Skeletal muscle cell (primary cell): ENCODE measurements at places on chromosomes 3 and 15.

DNA sequence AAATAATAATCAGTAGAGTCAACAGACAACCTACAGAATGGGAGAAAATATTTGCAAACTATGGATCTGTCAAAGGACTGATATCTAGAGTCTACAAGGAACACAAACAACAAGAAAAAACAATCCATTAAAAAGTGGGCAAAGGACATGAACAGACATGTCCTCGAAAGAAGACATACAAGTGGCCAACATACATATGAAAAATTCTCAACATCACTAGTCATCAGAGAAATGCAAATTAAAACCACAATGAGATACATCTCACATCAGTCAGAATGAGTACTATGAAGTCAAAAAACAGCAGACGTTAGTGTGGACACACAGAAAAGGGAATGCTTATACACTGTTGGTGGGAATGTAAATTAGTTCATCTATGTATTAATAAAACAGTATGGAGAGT lies 33.7 kb downstream of the SLC2A2 start:
- DNase-seq, result no peak

DNA sequence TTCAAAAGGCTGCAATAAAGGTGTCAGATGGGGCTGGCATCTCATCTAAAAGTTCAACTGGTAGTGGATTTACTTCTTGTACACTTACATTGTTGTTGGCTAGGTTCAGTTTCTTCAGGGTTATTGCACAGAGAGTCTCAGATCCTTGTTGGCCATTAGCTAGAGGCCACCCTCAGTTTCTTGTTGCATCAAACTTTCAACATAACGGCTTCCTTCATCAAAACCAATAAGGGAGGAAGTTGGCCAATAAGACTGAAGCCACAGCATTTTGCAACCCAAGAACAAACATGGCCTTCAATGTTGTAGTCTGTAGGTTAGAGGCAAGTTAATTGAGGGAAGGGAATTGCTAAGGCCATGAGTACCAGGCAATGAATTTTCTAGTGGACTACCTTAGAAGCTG lies 218.0 kb downstream of the ZBBX start:
- DNase-seq, result no peak

DNA sequence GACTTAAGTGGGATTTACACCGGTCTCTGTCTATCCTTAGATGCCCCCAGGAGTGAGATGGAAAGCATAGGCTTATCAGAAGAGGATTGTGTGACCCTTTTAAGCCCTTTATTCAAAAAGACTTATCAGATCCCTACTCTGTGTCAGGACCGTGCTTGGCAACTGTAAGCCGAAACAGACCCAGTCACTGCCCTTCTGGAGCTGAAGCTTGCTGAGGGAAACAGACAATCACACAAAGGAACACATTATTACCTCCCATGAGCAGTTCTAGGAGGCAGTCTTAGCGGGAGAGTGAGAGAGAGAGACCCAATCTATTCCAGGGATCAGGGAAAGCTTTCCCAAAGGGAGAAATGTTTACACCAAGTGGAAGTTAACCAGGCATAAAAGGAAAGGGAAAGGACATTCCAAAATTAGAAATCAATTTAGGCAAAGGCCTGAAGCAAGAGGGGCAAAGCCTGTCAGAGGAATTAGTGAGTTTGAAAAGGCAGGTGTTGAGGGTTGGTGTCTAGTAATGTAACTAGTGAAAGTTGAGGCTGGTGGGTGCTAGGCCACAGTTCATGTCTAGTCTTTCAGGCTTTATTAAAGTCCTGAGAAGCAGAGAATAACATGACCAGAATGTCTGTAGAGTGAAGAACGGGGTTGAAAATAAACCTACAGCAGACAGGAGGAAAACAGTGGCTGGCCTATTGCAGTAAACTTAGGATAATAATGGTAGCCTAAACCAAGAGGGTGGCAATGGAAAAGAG lies 86.7 kb downstream of the THBS1 start:
- DNase-seq, result no peak

DNA sequence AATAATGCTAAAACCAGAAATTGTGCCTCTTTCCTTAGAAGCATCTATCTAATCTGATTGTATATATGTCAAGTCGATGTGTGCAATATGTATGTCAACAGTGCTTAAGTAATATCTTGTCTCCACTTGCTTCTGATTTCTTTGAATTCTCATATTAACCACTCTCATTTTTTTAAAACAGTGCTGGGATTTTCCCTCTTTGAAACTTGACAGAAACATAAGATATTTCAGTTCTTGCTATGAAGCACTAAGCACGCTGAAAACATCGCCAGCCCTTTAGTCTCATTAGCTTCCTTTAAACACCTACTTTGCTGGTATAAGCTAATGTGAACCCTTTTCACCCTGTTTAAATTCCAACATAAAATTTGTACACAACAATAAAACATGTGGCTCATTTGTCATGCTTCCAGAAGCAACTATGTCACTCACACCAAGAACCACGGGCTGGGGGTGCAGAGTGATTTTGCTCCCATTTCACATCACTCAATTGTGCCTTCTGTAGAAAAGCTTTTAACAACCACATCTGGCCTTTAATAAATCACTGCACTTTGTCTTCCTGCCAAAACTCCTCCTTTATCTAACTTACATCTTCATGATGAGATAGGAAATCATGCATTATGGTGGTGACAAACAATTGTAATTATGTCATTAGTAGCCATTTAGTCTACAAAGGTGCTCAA lies 185.2 kb downstream of the FOXP1 start:
- no peak for DNase-seq

DNA sequence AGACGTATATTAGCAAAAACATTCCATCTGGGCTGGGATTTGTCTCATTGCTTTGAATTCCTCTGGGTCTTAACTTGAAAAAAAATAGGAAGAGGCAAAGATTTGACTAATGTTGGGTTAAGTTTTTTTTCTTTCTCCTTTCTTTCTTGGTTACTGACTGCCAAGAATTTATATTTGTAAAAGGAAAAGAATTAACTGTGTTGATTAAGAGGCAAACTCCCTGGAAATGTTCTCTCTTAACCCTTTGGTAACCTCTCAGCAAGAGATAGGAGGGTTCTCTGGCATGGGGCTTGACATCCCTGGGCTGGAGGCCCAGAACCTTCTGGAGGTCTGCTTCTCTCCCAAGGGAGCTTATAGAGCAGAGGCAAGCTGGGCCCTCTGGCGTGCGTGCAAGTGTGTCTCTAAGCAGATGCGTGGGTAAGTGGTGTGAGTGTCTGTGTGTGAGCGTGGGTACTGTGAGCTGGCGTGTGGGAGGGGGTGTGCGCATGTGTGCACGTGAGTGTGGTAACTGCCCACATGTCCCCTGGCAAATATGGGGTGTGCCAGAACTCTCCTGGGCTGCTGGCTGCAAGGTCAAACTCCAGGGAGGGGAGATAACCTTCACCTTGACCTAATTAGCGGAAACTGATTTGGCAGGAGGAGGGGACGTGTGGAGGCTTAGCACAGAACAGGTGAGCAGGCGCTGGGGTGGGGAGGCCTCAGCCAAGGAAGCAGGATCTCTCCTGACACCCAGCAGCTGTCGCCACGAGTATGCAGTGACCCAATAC lies 49.4 kb upstream of the MAGEF1 start:
- peak; percentile 65 for DNase-seq

DNA sequence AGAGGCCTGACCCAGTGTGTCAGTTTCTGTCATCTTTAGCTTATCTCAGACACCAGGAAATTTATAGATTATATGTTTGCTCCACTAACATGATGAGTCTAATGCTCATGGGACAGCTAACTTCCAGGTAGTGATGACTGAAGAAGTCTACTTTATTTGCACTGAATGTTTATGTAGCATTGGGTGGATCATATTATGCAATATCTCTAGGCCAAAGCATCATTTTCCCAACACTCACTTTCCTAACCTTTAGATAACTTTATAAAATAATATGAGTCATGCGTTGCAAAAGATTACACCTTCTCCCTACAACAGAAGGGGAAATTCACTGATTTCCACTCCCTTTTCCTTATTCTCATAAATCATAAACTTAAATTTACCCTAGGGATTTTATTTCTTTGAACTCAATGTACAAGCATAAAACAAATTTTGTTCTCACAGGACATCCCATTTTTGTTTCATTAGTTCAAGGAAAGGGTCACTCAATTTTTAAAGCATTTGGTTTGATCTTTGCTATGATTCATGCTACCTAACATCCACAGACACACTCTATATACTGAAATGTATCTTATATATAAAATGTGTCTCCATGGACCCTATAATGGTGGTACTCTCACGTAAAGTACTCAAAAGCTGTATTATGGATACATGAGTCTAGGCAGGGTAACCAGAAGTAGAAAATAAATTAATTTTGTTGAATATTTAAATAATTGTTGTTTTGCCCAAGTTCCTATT lies 225.2 kb downstream of the WDR72 start:
- DNase-seq, result no peak

- no peak for DNase-seq
These were observed 600 bp downstream of the FBXO45 start for GRCh38 chr3:196569003-196569516.

GRCh38 chr3:157353652-157354051 lies 83.0 kb upstream of the PTX3 start:
- no peak for DNase-seq

- no peak for DNase-seq
These were observed 110.0 kb downstream of the TMCC1 start for GRCh38 chr3:129783470-129783869.

DNA sequence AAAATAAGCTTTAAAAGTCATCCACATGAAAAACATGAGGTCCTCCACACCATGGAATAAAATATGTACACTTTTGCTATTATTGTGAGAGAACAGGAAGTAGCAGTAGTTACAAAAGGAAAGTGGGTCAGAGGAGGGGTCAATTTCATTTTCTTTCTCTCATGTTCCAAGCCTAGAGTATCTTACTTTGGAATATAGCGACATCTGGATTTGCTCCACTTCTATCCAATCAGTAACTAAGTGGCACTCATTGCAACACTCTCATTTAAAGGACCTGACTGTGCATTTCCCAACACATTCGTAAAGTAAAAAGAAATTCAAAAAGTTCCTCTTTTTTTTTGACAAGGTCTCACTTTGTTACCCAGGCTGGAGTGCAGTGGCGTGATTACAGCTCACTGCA lies 637.3 kb downstream of the TUSC7 start:
- no peak for DNase-seq

GRCh38 chr3:11532931-11533391 lies 110.8 kb downstream of the VGLL4 start:
- peak; percentile 61 for DNase-seq

DNA sequence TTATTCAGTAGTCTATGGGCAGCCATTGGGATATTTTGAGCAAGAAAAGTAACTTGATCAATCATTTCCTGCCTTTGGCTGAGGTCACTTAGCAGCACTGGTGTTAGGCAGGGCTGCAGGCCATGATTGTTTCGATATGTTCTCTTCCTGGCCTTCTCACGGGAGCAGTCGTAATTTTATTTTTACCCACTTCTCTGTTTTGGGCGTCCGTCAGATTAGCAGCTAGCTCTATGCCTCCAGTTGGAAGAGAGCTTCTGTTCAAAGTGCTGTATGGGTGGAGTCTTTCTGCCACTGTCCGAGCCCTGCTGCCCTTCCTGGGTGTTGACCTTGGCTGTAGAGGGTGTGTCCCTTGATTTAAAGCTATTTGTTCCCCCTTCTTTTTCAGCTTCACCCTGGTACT lies 123.4 kb upstream of the ROPN1 start:
- no peak for DNase-seq

DNA sequence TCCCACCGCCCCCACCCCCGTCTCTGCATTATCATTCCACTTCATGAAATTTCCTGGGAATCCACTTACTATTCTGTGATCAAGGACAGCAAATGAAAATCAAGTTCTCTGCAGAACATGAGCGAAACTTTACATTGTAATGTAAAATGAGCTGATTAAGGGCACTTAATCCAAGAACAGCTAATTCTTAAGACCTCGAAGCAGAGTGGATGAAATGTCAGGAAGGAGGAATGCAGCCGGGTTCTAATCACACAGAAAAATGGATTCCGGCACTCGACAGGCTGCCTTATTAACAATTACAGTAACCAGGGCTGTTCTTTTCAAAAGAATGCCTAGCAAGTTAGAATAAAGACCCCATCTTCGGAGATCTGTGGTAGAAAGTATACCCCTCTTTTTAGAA lies 57.5 kb downstream of the RFTN1 start:
- DNase-seq, result no peak

DNA sequence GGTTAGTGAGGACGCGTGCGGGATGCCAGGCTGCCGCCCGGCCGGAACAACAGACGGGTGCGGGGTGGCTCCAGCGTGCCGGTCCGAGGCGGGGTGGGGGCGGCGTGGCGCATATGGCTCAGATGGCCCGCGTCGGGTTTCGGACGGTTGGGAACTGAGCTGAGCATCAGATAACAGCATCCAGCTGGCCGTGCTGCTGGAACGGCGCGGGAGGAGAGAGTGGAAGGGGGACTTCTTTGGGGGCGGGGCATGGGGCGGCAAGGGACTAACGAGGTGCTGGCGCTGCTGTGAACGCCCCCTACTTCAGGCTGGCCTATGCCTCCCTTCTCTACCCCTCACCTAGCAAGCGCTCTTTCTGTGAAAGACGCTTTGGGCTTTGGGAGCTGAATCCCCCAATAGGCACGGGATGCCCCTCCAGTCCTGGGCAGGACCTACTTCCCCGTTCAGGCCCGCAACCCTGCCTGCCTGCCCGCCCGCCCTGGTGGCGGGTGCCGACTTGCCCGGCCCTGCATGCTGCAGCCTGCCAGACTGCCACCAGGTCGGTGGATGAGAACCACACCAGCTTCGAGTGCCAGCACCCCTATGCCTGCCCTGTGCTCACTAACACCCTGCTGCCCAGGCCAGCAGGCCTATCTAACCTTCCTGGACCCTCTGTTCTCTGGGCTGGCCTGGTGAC lies 542 bp downstream of the INKA1 start:
- DNase-seq, result no peak

GRCh38 chr3:55708242-55708641 lies 221.1 kb upstream of the WNT5A start:
- no peak for DNase-seq

DNA sequence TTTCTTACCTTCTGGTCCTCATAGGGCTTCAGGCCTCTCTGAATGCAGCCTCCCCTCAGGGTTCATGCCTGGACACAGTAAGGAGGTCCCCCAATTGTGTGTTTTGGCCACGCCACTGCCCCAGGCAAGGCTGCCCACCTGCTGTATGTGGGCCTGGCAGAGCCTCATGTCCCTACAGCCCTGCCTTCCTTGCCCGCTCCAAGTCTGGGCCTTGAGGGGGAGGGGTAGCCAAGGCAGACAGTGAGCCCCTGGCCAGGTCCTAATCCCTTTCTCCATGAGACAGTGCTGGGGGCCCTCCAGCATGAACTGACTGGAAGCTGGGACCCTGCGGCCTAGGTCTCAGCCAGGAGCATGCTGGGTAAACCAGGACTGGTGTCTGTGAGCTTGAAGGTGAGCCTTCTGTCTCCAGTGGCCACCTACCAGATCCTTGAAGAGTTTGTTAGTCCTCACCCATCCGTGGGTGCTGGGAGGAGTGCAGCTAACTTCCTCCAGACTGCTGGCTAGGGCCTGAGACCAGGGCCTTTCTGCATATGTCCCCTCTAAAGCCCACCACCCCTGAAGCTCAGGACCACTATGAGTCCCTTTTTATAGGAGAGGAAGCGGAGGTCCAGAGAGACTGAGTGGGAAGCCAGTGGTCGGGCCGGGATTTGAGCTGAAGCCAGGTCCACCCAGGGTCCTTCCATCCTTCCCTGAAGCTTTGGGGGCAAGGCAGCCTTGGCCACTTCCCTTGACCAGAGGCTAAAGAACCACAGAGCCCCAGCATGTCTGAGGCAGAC lies 8.7 kb downstream of the ZBTB47 start:
- DNase-seq, result no peak

GRCh38 chr15:58043192-58043903 lies 22.2 kb downstream of the ALDH1A2 start:
- no peak for DNase-seq
